Heart right ventricle (tissue), 16 donors: ENCODE measurements at places on chromosomes 11 and 22.

- DNase-seq, result no peak
Measured at GRCh38 chr11:105553025-105553424, 56.8 kb upstream of the GRIA4 start.

DNA sequence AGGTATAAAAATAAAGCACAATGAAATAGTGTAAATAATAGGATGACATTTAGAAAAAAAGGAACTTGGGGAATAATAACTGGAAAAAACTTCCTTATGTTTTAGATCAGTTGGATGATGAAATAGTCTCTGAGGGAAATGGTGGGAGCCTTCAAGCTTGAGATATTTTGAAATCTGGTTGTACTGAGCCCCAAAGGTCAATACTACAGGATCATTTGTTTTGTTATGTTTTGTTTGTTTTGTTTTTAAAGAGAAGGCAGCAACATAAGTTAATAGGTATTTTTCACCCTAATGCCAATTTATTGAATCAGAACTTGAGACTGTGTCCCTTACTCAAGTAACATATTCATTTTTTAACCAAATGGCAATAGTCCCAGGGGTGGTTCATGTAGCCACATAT, 393.1 kb downstream of the ETS1 start:
- no peak for DNase-seq

DNA sequence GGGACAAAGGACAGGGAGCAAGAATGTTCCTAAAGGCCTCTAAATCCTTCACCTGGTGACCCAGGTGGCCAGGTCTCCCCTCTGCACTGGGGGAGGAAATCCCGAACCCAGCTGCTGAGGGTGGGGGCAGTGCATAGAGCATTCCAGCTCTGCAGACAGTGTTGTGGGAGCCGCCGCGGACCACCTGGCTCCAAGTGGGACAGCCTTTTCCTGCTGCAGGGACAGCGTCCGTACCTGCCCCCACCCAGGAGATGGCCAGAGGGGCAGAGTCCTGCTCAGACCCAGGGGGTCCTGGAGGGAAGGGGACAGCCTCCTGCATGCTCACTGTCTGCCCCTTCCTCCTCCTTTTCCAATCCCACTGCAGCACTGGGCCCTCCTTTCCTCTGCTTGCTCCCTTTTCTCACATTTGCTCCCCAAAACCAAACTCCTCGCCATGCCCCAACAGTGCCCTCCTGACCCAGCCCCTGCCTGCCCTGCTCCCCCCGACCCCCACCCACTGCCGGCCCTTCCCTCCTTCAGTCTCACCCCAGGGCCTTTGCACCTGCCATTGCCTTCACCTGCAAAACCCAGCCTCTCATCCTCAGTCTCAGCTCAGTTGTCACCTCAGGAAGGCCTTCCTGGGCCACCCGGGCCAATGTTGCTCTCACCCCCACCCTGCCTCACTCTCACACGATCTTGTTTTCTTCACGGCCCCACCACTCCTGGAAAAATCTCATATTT, 12.8 kb downstream of the PNPLA5 start:
- DNase-seq, result no peak

DNA sequence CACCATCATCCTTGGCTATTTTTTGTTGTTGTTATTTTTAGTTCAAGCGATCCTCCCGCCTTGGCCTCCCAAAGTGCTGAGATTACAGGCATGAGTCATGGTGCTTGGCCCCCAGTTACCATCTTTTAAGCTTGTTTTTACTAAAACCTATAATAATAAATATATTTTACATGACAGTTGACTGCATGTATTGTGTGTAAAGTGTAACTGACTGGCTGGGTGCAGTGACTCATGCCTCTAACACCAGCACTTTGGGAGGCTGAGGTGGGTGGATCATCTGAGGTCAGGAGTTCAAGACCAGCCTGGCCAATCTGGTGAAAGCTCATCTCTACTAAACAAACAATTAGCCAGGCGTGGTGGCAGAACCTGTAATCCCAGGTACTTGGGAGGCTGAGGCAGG, 386.2 kb downstream of the TENM4 start:
- no peak for DNase-seq

DNA sequence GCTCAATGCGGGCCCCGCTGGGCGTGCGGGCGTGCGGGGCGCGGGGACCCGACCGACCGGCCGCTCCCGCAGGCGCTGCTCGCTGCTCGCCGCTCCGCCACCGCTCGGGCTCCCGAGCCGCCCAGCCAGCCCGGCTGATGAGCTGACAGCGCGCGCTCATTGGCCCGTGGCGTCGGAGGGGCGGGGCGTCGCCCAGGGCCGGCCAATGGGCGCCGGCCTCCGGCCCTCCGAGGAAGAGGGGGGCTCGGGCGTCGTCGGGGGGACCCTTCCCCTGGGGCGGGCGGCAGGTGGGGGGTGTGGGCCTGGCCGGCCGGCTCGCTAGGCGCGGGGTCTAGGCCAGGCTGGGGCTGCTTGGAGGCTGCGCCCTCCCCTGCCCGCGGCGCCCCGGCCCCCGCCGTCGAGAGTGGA, at the start of gene SCUBE1:
Gene SCUBE1, minus strand, starts transcription at position 111 of the 408 bp plus-strand sequence. CDS start 111 bp downstream, outside the sequence.
- DNase-seq, result peak; percentile 67

DNA sequence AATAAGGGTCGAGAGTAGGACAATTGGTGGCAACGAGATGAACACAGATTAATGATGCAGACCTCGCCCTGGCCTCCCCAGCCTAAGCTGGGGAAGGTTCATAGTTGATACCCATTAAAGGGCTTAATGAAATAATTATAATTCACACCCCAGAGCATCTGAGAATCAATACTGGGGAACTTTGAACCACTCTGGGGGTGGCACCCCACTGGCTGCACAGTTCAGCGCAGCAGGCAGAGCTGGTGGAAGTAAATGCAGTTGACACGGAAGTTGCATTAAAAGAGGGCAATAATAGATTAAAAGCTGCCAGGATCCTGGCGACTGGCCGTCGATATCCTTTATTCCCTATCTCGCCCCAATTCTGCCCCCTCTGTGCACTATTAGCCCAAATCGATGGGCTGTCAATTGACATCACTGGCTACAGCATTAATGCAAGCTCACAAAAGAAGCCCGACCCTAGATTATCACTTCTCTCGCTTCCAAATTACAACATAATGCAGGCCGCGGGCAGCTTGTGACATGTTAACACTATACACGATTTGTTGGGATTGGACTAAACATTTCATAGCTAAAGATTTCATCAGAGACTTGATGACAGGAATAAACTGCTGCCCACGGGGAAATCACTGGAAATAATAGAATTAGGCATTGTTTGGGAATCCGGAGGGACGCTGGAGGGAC, 14.5 kb downstream of the HSPA8 start:
- no peak for DNase-seq
